ENCODE measurements at places on chromosomes 5 and 9.
A peak's percentile ranks its signal among the peaks of the same experiment; 100 is the strongest.

GRCh38 chr5:165232509-165233028 is 1727.2 kb downstream of the MAT2B start:
- no peak for DNase-seq
- no peaks in the 10 kb centered on the region for H3K4me1 ChIP-seq
- no peak overlapping the region for H3K27ac ChIP-seq
- no peaks in the 10 kb centered on the region for H3K27me3 ChIP-seq
- H3K36me3 ChIP-seq = no peaks in the 10 kb centered on the region

- no peaks in the 10 kb centered on the region for H3K4me1 ChIP-seq
- H3K4me3 ChIP-seq = no peak overlapping the region
- no peak for DNase-seq
Measured at GRCh38 chr5:96601200-96601599, 61.0 kb upstream of the CAST start.

DNA sequence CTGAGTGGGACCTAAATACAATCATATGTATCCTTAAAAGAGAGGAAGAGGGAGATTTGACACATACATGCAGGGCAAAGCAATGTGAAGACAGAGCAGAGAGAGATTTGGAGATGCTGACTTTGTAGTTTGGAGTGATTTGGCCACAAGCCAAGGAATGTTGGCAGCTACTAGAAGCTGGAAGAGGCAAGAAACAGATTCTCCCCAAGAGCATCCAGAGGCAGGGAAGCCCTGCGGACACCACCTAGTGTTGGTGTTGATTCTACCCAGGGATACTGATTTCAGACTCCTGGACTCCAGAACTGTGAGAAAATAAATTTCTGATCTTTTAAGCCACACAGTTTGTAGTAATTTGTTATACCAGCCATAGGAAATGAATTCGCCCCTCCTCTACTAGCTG is 64.9 kb upstream of the OSMR start:
- H3K36me3 ChIP-seq = no peaks in the 10 kb centered on the region
- no peak overlapping the region for H3K27ac ChIP-seq
- H3K27me3 ChIP-seq = no peaks in the 10 kb centered on the region
- no peaks in the 10 kb centered on the region for H3K4me1 ChIP-seq

GRCh38 chr5:15797116-15797515 is 297.1 kb downstream of the FBXL7 start:
- DNase-seq = no peak
- H3K4me3 ChIP-seq = no peak overlapping the region
- no peak overlapping the region for H3K27ac ChIP-seq

GRCh38 chr5:73820326-73820725 is 194.3 kb downstream of the ARHGEF28 start:
- no peaks in the 10 kb centered on the region for H3K27me3 ChIP-seq
- H3K36me3 ChIP-seq = no peaks in the 10 kb centered on the region
- no peak overlapping the region for H3K27ac ChIP-seq
- DNase-seq = no peak
- H3K4me1 ChIP-seq = no peaks in the 10 kb centered on the region
- no peak overlapping the region for H3K4me3 ChIP-seq

DNA sequence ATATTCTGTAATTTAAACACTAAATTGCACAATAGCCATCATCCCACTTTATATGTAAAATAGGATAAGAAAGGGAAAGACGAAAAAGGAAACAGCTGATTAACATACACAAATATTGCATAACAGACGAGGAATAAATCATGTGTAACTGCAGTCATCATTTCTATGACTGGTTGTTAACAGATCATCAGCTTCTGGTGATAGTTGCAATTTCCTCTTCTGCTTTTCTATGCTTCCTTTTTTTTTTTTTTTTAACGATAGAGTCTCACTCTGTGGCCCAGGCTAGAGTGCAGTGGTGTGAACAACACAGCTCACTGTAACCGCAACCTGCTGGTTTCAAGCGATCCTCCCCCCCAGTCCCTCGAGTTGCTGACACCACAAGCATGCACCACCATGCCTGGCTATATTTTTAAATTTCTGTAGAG is 22.5 kb upstream of the JAKMIP2 start:
- no peaks in the 10 kb centered on the region for H3K36me3 ChIP-seq
- no peak overlapping the region for H3K27ac ChIP-seq
- H3K4me1 ChIP-seq = no peaks in the 10 kb centered on the region
- DNase-seq = no peak
- H3K27me3 ChIP-seq = no peaks in the 10 kb centered on the region
- H3K4me3 ChIP-seq = no peak overlapping the region

DNA sequence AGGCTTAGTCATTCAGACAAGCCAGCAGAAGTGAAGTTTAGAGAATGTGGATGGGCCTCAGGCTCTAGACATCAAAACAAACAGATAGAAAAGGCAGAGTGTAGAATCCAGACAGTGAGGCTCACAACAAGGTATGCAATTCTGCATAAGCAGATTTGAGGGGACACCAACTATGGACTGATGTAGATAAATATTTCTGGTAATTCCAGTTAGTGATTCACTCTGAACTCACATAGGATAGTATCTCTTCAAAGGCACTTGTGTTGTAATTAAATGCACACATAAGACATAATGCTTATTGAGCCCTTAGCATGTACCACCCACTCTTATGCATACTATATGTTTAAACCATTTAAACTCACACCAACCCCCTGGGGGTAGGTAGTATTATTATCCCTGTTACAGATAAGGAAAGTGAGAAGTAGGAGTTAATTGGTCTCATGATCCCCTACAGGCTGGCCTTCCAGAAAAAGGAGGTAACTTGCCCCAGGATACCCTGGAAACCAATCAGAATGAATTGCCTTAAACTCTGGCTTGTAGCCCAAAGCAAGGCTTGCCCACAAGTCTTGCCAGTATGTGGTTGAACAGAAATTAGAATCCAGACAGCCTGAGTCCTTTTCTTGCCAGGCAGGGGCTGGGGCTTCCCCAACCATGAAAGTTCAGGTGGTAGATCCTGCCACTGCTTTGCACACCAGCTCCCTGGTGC is 39.5 kb upstream of the HSPB3 start:
- peak; percentile 81 for DNase-seq
- H3K36me3 ChIP-seq = no peaks in the 10 kb centered on the region
- peaks cover 9% of the 10 kb centered on the region for H3K4me1 ChIP-seq
- H3K27me3 ChIP-seq = no peaks in the 10 kb centered on the region
- no peak overlapping the region for H3K4me3 ChIP-seq
- H3K27ac ChIP-seq = no peak overlapping the region

DNA sequence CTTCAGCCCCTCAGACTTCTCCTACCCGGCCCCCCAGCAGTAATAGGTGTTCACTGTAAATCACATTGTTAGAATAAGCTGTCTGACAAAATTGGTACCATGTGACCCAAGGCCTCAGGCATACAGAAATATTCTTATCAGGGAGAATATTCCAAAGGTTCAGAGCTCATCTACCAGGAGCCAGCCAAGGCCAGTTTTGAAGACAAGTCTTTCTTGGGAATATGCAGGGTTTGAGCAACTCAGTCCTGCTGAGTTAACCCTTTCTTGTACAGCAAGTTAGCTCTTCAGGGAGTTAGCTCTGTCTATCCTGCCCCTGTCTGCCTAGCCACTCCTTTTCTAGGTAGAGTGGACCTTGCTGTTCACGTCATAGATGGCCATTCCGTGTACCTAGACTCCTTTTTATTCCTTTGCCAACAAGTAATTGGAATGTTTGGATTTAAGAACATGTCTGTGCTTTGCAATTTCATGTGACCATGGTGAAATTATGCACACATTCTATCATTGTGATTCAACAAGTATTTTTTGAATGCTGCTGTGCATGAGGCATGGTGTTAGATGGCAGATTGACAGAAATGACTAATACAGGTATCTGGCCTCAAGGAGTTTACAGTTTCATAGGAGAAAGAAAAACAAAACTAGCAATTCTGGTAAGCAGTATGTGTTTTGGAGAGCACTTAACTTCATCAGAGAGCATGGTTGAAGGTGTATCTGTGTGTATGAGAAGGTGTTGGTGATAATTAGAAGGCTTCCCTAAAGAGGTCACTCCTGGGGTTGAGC is 22.6 kb downstream of the TGFBR1 start:
- H3K4me3 ChIP-seq = no peak overlapping the region
- H3K4me1 ChIP-seq = peaks cover 2% of the 10 kb centered on the region
- no peak for DNase-seq
- H3K27me3 ChIP-seq = no peaks in the 10 kb centered on the region
- H3K27ac ChIP-seq = no peak overlapping the region

GRCh38 chr9:87346061-87346665 is 151.5 kb upstream of the DAPK1 start:
- H3K4me1 ChIP-seq = no peaks in the 10 kb centered on the region
- DNase-seq = no peak
- H3K4me3 ChIP-seq = no peak overlapping the region
